Esophagus mucosa (tissue), 1 donor: ENCODE measurements at places on chromosomes 7 and 10.
A peak's percentile ranks its signal among the peaks of the same experiment; 100 is the strongest.

GRCh38 chr10:118033905-118034304, 12.8 kb downstream of the RAB11FIP2 start:
- no peak for ATAC-seq

DNA sequence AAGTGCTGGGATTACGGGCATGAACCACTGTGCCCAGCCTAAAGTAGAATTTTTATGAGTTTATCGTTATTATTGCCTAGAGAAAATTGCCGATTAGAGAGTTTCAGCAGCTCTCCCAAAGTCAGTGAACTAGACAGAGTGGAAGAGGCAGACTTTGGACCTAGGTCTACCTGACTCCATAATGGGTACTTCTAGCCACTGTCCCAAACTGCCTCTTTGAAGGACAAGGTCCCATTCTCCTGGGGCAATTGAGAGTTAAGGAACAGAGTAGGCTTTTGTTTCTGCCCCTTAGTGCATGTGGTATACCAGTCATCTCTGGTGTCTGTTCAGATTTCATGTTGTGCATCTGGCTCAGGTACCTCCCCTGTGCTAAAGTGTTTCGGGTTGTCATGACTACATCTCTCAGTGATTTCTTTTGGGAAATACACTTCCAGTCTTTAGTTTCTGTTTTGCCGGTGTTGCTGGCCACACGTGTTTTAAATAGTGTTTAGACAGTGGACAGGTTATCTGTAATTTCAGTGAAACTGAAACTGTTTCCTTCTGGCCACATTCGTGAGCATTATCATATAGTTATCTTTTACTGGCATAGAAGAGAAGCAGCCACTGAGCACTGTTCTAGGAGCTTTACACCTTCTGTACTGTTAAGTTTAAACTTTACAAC, 4.7 kb downstream of the TMEM236 start:
- no peak for ATAC-seq

GRCh38 chr10:131277278-131277677, 34.2 kb downstream of the TCERG1L start:
- no peak for ATAC-seq

DNA sequence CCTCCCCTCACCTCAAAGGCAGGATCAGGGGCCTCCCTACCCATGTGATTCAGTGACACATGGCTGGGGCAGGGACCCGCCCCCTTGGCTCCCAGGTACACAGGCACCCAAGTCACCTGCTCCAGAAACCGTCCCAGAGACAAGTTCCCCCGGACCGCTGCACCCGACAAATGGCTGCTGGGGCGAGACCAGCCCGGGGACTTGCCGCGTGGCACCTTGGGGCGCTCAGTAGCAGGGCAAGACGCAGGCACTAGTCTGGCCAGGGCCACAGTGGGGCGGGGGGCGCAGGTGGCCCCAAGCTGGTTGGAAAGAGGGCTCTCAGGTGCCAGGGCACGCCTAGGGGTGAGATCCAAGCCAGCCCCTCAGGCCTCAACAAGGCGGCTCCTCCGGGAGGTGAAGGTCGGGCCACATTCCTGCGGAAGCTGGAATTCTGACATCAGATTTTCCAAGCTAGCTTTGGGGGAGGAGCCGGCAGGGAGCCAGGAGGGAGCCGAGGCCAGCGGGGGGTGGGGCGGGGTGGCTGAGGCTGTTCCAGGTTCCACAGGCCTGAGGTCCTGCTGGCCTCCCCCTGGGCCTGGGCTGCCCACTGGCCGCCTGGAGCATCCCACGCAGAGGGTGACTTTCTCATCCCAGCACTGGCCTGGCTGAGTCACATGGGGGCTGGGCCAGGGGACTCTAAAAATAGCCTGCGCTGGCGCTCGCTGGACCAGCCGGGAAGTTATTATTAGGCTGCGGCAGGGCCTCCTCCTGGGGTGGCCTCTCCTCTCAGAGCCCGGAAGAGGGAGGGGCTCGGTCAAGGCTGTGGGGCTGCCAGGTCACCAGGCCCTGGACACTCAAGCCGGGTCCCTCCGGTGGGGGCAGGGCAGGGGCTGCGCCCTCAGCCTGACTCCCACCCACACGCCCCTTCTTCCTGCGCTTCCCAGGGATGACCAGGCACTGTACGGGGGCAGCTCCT, 20.5 kb upstream of the INPP5A start:
- peak; percentile 68 for ATAC-seq

GRCh38 chr10:11610826-11611247, 613 bp downstream of the USP6NL start:
- peak; percentile 12 for ATAC-seq

GRCh38 chr7:139159900-139160675, 50.6 kb upstream of the ZC3HAV1 start:
- no peak for ATAC-seq
